ENCODE measurements at places on chromosomes 1 and 21. TPM values are rescaled to one million over a fixed set of nuclear protein-coding genes. Genes with fewer than 3 reads are reported as not detected.

GRCh38 chr1:117270679-117271078 is 60.0 kb upstream of the VTCN1 start:
- no peak for DNase-seq

- DNase-seq = no peak
Observed at GRCh38 chr1:29342983-29343382, 106.7 kb downstream of the PTPRU start.

The LZIC gene
- total RNA-seq = 16.9 TPM

- no peak for DNase-seq
Observed at GRCh38 chr1:215476541-215476940, 90.6 kb upstream of the KCTD3 start.

DNA sequence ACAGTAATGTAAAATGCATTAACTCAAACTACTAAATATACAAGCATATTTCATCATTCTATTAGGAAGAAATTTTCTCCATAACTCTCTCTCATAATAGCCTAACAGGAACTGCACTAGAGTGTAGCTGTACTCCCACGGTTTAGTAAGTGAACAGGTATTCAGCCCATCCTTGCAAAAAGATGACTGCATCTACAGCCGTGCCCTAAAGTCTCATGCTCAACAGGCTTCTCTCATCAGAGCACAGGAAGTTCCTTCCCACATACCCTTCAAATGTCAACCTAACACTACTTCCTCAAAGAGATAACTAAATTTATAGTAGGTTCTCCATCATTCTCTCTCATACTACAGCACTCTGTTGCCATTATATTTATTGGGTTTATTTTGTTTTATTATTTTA is 251.6 kb downstream of the AKT3 start:
- DNase-seq = no peak

DNA sequence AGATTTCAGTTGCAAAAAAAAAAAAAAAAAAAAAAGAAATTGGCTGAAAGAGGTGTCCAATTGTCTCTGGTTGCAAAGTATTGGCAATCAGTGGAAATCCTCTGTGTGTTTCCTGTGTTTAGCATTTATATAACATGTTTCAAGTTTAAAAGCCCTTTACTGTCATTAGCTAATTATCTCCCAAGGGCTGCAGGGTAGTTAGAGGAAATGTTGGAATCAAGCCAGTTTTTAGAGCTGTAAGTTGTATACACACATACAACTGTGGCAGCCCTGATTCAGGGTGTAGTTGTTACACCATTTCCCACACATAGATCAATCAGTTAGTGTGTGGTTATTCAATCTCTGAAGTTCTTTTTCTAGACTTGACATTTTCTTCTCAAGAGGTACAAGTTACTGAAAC is 8.9 kb upstream of the ZNF326 start:
- no peak for DNase-seq

DNA sequence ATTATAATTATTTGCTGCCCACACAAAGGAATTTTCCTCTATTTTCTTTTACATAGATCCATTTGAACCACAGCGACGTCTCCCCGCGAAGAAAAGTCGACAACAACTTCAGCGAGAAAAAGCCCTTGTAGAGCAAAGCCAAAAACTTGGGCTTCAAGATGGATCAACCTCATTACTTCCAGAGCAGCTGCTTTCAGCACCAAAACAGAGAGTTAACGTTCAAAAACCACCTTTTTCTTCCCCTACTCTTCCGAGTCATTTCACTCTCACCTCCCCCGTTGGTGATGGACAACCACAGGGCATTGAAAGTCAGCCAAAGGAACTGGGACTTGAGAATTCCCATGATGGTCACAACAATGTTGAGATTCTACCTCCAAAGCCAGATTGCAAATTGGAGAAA is 7.2 kb downstream of the GORAB start:
- DNase-seq = no peak

The CSF3R gene
- total RNA-seq = not detected

The IGSF5 gene
- not detected for total RNA-seq

GRCh38 chr1:15961492-15961891 is 14.4 kb downstream of the ZBTB17 start:
- DNase-seq = no peak

GRCh38 chr21:38814126-38815059 is 8.7 kb downstream of the ETS2 start:
- no peak for DNase-seq

- DNase-seq = no peak
Observed at GRCh38 chr1:24381256-24381655, 32.3 kb downstream of the STPG1 start.

The ADCY10 gene
- total RNA-seq = 0.06 TPM

The ZC3H11A gene
- total RNA-seq = 81.2 TPM

GRCh38 chr21:35606146-35606545 is 454.2 kb downstream of the SETD4 start:
- DNase-seq = no peak

GRCh38 chr1:213014642-213015041 is 1.0 kb downstream of the ANGEL2 start:
- peak; percentile 1 for DNase-seq

DNA sequence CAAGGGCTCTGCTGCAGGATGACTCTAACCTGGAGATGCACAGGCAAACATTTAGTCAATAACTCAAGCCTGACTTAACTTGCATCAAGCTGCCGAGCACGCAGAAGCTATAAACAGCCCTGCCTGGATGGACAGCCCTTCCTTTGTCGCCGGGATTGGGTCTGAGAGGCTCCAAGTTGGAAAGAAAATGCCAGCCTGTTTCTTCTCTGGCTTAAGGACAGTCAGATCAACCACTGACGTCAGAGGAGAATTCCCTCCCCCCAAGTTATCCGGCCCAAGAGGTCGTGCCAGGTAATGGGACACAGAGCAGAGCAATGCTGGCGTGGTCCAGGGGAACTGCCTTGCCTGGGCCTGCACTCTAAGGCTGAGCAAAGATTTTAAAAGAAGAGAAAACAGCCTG is 27.1 kb upstream of the LRRC38 start:
- DNase-seq = no peak

The DIRAS3 gene
- 7.9 TPM for total RNA-seq

GRCh38 chr21:43020771-43021170 is 46.4 kb downstream of the PKNOX1 start:
- no peak for DNase-seq

The FABP3 gene
- not detected for total RNA-seq

The PATJ gene
- 5.0 TPM for total RNA-seq

The AGL gene
- 8.1 TPM for total RNA-seq

The PLA2G2C gene
- not detected for total RNA-seq

GRCh38 chr1:185520188-185520920 is 203.3 kb upstream of the IVNS1ABP start:
- peak; percentile 7 for DNase-seq
